Stimulated activated CD8-positive, alpha-beta memory T cell treated with anti-CD3 and anti-CD28 coated beads, Interleukin-7, amount 100 ng/mL, for 1 hour (primary cell): ENCODE measurements at places on chromosomes 5 and 9.

DNA sequence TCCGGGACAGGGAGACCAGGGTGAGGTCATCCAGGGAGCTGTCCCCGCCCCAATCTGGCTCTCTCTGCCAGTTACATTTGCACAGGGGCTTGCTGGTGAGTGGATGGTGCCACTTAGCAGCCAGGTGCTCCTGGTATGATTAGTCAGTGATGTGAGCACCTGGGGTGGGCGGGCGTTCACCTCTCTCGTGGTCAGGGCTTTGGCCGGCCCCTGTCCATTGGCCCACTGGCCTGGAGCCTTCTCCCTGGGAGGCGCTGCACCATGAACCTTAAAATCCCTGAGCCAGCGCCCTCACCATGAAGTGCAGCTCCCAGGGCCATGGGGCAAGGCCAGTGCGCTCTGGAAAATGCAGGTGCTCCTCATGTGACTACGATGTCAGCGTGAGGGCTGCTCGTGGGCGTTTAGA, 2.0 kb downstream of the NKD2 start:
- DNase-seq: no peak

- no peak for DNase-seq
Measured at GRCh38 chr9:87880116-87880515, 2.6 kb upstream of the SPATA31E1 start.

GRCh38 chr5:59800347-59800893, 93.1 kb downstream of the PDE4D start:
- no peak for DNase-seq

DNA sequence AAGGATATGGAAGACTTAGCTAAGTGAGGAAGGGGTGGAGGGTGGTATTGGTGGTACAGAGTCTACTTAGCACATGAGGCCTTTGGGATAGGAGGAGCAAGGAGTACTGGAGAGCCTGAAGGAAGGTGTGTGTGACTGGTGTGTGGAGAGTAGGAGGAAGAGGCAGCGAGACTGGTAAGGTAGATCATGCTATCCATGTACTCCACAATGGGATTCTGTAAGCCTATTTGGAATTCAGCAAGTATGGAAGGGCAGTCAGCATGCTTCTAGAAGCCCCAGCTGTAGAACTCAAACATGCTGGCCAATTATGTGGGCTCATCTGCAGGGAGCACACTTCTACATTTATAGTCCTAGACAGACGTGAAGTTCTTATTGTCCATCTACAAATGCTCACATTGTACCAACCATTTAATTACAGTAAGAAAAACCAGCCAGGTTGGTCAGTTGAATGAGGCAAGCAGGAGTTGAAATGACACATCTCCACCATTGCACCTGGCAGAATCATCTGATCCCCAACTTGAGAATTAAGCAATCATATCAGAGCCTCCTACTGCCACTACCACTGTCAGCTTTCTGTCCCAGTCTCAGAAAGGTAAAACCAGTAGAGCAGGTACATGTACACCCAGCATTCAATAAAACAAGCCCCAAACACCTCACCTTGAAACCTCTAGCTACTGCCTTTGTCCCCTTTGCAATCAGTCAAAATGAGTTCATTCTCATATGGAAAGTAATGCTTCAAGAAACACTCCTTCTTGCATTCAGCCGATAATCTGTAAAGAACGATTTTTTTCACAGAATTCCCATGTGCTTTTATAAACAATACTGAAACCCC, 60.9 kb upstream of the GLRX start:
- no peak for DNase-seq

- DNase-seq: no peak
Measured at GRCh38 chr9:35618854-35619799, 914 bp upstream of the CD72 start.

DNA sequence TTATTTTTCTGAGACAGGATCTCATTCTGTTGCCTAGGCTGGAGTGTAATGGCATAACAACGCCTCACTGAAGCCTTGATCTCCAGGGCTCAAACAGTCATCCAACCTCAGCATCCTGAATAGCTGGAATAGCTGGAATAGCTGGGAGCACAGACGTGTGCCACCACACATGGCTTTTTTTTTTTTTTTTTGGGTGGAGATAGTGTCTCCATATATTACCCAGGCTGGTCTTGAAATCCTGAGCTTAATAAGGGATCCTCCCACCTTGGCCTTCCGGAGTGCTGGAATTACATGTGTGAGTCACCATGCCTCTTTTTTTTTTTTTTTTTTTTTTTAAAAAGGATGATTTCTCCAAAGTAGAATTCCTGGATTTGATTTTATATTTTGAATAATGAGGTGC, 60.7 kb downstream of the NSD1 start:
- no peak for DNase-seq

- no peak for DNase-seq
Measured at GRCh38 chr5:89168766-89169165, 285.8 kb upstream of the MEF2C start.

GRCh38 chr9:111632060-111632459, 926 bp downstream of the DNAJC25 start:
- no peak for DNase-seq

DNA sequence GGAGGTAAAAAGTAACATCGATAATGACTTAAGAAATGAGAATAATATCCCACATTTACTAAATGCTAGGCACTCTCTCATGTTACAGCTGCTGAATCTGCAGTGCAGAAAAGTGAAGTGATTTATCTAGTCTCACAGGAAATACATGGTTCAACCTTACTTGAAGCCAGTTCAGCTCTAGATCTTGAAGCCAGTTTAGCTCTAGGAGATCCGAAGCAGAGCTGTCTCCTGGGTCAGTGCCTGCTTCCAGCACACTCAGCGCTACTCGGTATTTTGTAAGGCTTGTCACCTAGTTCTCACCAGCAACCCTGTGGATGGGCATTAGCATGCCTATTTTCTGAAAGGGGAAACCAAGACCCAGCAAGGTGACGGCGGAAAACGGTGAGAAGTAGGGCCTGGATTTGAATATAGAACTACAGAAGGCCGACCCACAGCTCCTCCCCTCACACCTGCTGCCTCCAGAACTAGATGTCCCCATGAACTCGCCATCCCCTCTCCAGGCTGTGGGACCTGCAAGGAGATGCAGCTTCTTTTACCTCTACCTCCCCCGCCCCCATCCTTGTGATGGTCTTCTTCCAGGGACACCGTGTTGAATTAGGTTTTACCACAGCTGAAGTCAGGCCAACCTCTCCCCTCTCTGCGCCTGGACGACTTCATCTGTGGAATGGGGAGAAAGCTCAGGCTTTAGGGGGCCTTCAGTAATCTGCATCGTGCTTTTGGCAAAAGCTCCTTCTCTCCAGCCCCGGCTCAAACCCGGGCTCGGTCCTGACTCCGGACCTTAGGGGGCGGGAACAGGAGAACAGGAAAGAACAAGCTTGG, 4.4 kb upstream of the MSX2 start:
- no peak for DNase-seq

- no peak for DNase-seq
Measured at GRCh38 chr9:107068581-107068980, 205.6 kb downstream of the ZNF462 start.

DNA sequence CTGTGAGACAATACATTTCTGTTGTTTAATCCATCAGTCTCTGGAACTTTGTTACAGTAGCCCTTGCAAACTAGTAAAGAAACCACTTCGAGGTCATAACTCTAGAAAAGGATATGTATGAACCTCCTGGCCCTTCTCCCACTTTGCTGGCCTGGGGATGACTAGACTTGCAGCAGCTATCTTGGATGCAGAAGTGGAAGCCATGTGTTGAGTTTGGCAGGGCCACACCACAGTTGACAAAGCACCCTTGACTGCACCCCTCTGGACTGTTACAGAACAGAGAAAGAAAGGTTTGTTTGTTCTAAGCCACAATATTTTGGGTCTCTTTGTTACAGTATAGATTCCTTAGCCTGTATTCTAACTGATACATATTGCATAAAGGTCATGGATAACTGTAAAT, 183.2 kb upstream of the TAS2R1 start:
- DNase-seq: no peak

DNA sequence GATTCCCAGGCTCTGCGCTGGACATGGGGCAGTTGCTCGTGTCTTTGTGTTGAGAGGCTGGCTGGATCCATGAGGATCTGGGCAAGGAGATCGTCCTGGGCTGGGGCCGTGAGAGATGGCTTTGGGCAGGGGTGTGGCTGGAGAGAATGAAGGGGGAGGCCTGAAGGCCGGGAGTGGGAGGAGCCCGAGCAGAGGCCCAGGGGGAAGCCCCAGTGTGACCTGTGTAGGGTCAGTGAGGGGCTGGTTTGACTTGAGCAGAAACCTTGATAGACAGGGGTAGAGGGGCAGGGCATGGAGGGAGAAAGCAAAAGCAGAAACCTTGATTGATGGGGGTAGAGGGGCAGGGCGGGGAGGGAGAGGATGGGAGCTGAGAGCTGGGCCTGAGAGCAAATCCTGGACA, 54.4 kb upstream of the ASS1 start:
- DNase-seq: no peak

GRCh38 chr9:93978551-93978950, 23.4 kb upstream of the BARX1 start:
- no peak for DNase-seq

DNA sequence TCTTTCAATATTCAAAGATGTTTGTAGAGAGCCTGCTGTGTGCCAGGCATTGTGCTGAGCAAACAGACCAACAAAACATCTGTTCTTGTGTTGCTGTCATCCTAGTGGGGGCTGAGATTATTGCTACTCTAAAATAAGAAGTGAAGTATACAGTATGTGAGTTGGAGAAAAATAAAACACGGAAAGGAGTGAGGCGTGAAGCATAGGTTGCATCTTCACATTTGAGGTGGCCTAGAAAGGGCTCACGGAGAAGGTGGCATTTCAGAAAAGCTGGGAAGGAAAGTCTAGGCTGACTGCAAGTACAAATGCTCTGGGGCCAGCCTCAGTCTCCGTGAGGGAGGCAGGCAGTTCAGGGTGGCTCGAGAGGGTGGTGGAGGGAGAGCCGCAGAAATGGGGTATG, 80.3 kb downstream of the CSNK1A1 start:
- no peak for DNase-seq

GRCh38 chr5:21783074-21783679, 1070.0 kb downstream of the CDH12 start:
- no peak for DNase-seq

- no peak for DNase-seq
Measured at GRCh38 chr5:122463221-122463620, 151.2 kb downstream of the SNCAIP start.

DNA sequence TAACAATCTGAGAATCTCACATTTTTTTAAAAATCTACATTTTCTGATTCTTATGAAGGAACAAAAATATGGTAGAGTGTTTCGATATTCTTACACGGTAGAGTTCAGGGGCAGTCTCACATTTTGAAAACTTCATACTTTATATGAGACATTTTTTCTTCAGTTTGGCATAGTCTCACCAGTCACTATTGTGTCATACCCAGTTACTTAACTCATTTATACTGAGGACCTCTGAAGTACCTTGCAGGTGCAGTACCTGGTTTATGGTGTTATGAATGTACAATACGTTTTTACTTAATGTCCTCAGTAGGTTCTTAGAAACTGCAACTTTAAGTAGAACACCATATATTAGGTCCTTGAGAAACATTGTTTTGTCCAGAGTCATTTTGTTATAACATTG, 196.6 kb downstream of the SGCD start:
- no peak for DNase-seq

DNA sequence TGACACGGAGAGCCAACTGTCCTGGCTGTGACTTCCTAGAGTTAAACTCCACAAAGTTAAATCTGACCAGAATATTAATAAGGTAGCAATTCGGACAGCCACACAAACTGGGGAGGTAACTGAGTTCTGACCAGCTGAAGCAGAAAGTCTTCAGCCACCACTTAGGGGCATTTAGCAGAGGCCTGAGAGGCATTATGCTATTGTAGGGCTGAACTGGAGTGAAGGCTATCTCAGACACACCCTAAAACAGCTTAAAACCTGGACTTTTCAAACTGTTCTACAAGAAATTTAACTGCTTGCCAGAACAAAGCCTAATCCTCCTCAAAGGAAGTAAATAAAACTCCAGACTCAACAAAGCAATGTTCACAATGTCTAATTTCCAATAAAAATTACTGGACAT, 32.4 kb downstream of the RANBP6 start:
- DNase-seq: no peak

- no peak for DNase-seq
Measured at GRCh38 chr9:7507566-7508270, 291.9 kb downstream of the DMAC1 start.

GRCh38 chr9:12618956-12619355, 74.2 kb upstream of the TYRP1 start:
- no peak for DNase-seq

DNA sequence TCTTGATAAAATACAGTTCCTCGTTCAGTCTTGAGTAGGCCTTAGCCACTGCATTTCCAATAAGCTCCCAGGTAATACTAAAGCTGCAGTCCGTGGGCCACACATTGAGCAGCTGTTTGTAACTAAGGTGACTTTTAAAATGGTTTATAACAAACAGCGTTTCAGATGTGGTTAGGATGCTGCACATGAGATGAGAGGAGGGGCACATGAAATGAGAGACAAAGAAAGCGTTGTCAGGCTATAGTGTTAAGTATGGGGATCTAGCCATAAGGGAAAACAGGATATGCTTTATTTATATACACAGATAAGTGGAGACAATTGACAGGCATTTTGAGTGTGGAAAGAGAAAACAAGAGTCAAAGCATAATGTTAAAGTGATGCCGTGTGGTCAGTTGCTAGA, 89.9 kb downstream of the PAM start:
- no peak for DNase-seq
